ENCODE measurements at places on chromosomes 6 and 20. TPM values are rescaled to one million over a fixed set of nuclear protein-coding genes. Genes with fewer than 3 reads are reported as not detected.

Gene WFDC12
- not detected for total RNA-seq

Gene BCAS1
- total RNA-seq: not detected

Gene DYNLT2
- total RNA-seq: 2.6 TPM

Gene SMAP1
- 22.0 TPM for total RNA-seq

Gene SOBP
- 7.0 TPM for total RNA-seq

Gene C20orf144
- total RNA-seq: 0.33 TPM
